Cardiac fibroblast (primary cell): ENCODE measurements at places on chromosomes 12 and 14.

DNA sequence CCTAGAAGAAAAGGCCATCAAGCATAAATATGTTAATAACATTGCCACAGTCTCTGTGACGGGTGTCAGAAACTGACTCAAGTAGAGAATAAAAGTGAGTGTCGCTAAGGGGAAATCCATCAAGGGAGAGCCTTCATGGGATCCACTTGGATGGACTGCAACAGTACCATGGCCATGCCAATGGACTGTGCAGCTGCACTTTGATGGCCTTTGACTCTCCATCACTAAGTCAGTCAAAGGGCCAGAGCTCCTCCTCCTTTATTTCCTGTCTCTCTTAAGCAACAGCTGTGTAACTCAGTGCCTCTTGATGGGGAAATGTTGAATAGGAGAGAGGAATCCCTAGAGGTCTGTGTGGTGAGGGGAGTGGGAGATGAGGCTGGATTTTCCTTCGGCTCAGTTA lies 335.2 kb downstream of the BMP4 start:
- DNase-seq, result no peak

DNA sequence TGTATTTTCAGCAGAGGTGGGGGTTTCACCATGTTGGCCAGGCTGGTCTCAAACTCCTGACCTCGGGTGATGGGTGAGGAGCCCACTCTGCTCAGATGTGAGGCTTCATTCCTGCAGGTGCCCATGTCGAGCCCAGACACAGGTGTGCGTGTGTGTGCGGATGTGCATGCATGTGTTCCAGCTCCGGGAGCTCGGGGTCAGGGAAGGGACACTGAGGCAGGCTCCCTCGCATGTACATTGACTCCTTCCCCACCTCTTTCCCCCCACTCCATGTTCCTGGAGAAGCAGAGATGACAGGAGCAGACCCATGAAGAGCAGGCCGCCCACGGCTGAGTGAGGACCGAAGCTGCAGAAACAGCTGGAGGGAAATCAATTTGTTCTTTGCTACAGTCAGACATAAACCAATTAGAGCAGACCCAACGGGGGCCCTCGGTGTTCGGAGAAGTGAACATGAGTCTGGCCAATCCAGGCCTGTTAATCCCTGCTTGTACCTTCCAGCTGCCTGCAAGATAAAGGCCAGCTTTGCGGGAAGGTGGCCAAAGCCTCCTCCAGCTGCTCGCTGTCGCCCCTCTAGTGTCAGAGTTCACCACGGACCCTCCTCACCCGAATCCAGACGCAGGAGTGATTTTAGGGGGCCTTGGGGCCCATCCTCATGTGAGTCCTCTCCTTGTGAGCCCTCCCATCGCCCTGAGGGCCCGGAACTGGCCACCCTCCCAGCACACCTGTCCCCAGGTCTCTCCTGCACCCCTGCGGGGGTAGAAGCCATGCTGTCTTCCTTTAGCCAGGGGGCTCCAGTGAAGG lies 321.0 kb upstream of the RTL1 start:
- no peak for DNase-seq

- DNase-seq, result no peak
These were observed 10.4 kb downstream of the TMEM229B start for GRCh38 chr14:67477926-67478799.

- peak; percentile 52 for DNase-seq
These were observed 6.8 kb downstream of the RASSF9 start for GRCh38 chr12:85829391-85829790.

DNA sequence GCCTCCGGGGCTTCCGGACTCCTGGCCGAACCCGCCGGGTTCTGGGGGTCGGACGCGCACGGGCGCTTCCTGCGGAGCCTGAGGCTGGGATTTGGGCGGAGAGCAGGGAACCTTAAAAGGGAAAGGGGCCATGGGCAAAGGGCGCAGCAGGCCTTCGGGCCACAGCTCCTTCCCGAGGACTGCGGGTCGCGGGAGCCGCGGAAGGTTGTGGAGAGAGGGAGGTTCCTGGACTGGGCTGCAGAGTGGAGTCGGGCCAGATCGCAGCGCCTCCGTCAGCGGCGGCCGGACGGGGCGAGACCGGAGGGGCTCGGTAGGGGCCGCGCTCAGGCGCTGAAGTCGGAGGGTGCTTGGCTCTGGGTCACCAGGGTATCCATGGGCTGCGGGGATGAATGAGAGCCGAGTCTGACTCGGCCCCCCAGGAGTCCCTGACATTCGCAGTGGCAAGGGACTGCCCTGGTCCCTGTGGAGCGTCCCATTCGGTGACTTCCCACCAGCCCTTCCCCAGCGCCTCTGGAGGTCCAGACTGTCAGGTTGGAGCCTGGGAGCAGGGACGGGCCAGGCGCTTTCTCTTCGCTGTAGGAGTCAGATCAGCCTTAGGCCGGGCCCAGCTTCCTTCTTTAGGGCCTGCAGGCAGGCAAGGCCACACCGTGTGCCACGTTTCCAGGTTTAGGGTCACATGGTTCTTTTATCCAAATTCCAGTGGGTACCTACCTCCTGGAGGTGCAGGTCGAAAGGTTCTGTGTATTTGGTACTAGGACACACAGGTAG lies 938 bp upstream of the SLC25A29 start:
- DNase-seq, result peak; percentile 24

DNA sequence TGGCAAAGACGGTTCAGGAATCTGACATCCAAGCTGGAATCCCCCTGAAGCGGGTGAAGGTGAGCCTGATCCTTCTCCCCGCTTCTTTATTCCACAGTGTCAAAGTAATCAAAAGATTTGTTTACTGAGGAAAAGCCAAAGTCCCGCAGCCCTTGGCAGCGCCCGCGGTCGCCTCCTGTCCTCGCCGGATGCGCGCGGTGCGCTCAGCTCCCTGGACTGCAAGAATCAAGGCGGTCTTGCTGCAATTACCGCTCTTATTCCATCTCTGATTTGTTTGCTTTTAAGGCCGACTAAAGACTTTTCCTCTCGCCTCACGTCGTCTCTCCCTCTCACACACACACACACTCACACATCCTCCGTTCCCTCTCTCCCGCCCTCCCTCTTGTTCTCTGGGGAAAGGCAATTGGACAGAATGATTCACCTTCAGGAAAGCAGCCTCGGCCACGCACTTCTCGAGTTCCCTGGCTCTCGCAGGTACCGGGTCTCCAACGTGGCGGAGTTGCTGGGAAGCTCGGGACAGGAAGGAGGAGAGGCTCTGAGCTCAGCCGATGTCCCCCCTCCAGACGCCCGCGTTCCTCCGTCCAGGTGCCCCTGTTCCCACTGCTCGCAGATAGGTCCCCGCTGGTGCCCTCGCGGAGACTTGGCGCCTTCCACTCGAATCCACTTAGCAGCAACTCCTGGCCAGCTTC lies 68.6 kb upstream of the USP15 start:
- peak; percentile 46 for DNase-seq

DNA sequence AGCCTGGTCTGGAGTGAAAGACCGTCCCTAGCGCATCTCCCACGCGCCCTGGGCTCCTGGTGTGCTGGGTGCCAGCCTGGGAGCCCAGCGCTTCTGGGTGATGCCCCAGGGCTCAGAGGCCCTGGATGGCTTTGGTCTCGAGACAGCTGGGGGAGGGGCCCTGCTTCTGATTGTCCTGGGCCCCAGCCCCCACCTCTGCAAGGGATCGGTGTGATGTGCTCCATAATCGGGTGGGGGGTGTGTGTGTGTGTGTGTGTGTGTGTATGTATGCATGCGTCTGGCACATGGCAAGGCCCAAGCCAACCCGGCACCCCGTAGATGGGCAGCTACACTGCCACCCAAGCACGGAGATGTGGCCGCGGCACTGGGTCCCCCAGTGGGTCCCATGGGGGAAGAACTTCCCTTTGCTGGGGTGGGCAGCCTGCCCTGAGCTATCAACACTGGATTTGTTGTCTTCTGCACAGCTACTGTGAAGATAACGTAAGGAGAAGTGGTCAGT lies 3.1 kb downstream of the ZBTB42 start:
- DNase-seq, result no peak
